Activated CD8-positive, alpha-beta memory T cell treated with anti-CD3 and anti-CD28 coated beads for 1 hour (primary cell): ENCODE measurements at places on chromosomes 2 and 18.

DNA sequence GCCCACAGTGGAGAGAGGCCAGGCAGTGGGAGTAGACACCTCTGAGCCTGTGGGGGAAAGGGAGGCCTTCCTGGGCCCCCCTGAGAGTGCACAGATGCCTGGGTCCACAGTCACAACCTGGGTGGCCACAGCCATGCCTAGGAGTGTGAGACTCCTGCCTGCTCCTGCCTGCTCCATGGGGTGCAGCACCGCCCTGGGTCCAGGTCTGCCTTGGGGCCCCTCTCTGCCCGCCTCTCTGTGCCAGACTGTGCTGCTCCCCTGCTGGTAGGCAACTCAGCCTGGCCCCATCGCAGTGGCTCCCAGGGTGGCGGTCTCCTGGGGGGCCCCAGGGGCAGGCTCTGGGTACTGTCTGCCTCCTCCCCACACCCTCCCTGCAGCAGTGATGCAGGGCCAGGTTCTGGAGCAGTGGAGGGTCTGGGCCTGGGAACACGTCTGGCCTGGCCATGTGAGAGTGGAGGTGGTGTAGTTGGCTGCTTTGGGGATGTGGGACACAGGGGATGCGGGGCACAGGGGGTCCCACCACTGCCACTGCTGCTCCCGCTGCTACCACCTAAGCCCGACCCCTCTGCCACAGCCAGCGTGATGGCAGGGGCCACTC, 60.1 kb upstream of the DLX2 start:
- no peak for DNase-seq

DNA sequence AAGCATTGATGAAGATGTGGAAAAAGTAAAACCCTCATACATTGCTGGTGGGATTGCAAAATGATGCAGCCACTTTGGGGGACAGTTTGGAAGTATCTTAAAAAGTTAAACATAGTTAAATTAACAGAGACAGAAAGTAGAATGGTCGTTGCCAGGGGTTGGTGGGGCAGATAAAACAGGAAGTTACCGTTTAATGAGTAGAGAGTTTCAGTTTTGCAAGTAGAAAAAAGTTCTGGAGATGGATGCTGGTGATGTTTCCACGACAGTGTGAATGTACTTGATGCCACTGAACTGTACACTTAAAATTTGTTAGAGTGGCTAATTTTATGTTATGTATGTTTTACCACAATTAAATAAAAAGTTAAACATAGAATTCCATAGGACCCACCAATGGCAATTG, 44.5 kb upstream of the EGR4 start:
- no peak for DNase-seq

- DNase-seq: no peak
Measured at GRCh38 chr2:18425210-18425703, 135.2 kb downstream of the RDH14 start.

GRCh38 chr2:236659758-236660150, 90.1 kb downstream of the ACKR3 start:
- no peak for DNase-seq

- no peak for DNase-seq
Measured at GRCh38 chr18:74944676-74945075, 264.3 kb downstream of the PTGR3 start.

GRCh38 chr2:210860276-210860675, 303.9 kb downstream of the CPS1 start:
- DNase-seq: no peak

DNA sequence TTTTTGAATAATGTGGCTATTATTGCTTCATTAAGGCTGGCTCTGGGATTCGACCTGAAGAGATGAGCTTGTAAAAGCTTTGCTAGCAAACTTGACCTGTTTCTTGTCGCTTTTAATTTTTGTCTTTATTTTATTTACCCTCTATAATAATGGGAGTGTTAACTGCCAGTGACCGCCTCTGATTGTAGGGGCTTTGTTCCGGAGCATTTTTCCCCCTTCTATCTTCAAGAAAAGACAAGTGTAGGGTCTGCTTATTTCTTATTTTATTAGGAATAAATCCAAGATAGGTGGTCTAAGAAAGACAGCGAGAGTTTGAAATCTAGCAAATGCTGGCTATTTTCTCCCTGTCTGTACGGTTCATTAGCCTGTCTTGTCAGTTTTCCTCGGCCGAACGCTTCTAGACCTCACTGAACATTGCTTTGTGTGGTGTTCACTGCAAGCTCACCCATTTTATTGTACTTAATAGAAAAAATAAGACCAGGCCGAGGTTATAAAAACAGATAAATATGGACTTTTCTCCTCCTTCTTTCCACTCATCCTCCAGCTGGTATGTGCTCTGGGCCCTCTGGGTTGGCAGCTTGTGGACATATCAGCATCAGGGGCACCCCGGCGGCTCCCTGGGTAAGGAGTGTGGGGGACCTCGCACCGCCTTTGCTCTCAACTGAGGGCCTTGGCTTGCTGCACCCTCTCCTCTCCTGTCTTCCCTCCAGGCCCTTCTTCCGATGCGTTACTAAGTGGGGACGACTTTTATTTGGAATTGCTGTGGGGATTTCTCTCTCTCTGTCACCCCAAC, 8.5 kb downstream of the MEIS1 start:
- DNase-seq: no peak

DNA sequence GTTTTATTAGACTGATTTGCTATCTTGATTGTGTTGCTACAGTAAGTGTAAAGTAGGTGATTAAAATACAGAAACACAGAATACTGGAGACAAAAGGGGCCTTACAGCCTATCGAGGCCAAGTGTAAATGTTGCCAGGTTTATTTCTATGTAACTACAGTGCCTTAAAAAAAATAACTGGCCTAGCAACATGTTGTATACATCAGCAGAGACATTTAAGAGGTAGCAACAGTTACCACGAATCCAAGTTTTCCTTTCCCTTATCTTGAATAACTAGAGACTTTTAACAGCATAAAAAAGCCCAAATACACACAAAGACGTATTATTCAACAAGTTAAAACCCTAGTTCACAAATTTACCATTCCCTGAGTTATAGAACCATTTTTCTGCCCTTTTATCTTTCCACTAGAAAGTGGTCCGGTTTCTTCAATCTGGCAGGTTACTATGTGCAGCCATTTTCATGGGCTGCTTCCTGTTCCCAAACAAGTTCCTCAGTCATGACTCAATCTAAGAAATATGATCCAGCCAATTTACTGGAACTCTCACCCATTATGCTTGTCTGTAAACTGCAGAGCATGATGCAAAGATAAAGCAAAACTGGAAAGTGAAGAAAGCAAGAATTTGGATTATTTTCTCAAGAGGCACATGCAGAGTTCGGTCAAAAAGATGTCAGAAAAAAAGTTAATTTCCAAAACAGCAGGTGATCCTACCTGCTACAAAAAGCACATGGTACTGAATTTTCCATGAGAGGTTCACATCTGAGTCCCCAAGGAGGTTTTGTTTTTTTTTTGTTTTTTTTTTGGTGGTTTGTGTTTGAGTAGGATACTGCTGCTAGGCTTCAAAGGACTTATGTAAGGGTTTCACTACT, 22.2 kb downstream of the NFE2L2 start:
- DNase-seq: no peak

GRCh38 chr2:207506426-207506825, 23.3 kb upstream of the CREB1 start:
- DNase-seq: no peak

DNA sequence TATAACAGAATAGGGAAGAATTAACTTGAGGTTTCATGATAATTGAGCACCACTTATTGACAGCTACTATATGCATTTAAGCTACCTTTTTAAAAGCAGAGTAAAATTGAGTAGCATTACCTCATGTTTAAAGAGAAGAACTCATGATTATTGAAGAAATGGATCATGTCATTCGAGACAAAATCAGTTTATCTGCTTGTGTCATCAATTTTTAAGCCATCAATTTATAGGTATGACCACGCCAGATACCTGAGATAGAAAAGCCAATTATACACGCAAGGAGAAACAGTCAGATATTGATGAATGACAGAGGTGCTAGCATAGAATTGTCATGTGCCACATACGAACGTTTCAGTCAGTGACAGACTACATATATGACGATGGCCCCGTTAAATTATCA, 28.4 kb downstream of the DSG2 start:
- DNase-seq: no peak

DNA sequence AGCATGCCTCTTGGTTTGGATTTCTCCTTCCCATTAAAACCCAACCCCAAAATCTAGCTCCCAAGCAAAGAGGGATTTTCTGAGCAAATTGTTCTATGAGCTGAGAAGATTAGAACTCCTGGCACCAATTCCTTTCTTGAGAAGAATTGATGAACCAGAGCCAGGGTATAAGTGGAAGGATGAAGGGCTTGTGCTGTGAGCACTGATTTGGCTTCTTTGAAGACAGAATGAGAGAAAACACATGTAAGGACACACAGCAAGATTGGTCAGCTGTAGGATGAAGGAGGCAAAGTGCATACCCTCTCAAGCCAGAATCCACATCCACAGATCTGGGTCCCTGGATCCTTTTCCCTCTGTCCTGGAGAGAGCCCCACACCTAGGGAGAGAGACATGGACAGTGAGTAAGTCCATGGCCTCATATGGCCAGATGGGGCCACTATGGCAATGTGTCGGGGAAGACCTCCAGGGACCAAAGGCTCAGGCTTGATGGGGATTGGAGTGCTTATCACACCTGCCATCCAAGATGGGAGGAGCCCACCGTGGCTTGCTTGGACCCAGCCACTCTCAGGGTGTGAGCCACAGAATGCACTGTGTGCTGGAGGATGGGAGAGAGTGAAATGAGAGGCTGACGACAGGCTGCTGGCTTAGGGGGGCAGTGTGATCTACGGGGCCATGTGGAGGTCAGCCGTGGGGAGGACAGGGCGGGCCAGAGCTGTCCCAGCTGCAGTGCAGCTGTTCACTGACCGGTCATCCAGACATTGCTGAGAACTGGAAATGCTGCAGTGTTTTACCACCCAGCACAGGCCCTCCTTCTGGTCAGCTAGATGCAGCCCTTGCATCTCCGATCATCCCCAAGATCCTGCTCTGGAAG, 339.8 kb downstream of the CYP26B1 start:
- DNase-seq: no peak

GRCh38 chr2:11517906-11518305, 15.9 kb upstream of the GREB1 start:
- DNase-seq: no peak

GRCh38 chr18:10846657-10847407, 302.5 kb downstream of the PIEZO2 start:
- DNase-seq: no peak

GRCh38 chr2:219538504-219538951, 5.1 kb downstream of the CHPF start:
- DNase-seq: no peak

DNA sequence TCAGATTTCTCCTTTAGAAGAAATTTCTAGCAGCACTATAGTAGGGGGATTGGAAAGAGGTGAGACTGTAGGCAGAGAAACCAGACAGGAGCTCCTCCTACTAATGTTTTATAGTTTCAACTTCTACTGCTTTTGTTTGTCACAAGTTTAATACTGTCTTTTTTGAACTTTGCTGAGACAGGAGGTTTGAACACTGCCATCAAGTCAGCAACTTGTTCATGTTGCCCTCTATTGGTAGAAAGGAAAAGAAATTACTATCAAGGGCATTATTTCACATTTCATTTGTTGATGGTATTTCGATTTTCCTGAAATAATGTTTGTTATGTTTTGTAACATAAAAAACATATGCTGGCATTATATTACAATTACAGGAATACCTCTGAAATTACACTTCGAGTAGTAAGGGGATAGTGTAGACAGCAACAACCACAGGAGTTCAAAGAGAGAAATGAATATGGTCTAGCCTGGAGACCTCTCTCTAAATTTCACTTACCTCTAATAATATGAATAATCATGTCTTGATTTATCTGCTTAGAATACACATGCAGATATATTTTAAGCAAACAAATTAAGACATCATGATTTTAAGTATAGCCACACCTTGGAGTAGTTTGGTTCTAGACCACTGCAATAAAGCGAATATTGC, 12.4 kb upstream of the CCDC88A start:
- no peak for DNase-seq

DNA sequence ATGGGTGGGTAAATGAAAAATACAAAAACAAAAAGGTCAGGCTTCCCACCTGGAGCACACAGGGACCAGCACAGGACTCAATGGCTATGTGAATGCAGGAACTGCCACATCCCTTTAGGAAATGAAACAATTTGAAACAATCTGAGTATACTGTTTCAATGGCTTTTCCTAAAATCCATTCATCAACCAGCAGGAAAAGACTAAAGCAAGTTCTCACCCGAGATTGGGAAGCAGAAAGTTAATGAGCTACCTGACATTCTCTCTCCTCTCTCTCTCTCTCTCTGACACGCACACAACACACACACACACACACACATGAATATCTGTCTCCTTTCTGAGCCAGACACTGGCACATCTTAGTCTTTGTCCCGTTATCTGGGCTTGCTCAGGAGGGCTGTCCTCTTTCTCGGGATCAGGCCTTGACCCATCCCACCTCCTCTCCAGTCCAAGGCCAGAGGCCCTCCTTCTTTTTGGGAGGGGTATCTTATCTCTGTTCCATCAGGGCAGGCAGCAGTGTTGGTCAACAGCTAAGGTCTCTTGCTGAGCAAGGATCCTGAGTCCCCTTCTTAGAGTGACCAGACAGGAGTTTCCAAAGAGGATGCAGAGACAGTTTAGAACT, 11.6 kb upstream of the LRRFIP1 start:
- DNase-seq: no peak

DNA sequence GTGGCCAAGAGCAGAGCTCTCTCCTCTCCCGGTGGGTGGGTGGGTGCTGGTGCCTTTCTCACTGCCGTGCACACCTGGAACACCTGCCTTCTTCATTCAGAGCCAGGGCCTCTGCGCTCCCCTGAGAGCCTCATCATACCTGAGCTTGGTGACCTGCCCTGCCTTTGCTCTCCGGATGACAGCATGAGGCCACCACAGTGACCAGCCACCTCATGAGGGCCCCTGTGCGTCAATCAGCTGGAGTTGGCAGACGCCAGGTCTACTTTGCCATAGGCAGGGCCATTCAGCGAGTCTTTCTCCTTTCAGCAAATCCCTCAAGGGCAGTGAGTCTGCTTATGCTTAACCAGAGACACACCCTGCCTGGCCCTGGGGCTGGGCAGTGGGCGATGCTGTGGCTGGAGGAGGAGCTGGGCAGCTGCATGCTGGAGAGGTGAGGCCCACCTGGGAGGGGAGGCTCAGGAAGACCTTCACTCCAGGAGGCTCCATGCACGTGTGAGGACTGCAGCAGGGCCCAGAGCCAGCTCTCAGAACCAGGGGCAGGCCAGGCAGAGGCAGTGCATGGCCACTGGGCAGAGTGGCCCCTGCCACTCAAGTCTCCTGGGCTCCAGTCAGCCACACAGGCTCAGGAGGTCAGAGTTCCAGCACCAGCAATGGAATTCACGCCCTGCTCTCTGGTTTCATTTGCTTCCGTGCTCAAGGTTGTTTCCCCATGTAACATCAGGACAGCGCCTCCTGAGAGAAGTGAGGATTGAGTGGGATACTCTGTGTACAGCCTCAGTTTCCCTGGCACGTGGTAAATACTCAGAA, 417.5 kb upstream of the MYT1L start:
- DNase-seq: no peak

DNA sequence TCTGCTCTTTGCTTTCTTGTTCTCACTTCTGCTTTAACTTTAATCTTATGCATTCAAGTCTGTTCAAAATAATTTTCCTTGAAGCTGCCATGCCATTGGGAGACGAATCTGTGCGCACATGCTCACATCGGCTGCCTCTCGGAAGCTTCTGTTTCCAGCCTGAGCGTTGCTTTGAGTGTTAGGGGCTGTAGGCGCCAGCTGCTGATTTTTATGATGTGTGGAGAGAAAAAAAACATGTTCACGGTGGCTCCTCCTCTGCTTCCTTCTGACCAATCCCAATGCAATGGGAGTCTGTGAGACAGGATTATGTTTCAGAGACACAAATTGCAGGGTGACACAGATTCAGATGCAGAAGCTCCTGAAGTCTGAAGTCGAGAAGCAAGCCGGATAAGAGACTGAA, at the start of gene MC4R:
Gene MC4R (minus strand): TSS at position 180 of the 400 bp plus-strand sequence. CDS start 426 bp downstream, outside the sequence.
- DNase-seq: no peak
